ENCODE measurements at places on chromosomes 3 and 15. TPM values are rescaled to one million over a fixed set of nuclear protein-coding genes. Genes with fewer than 3 reads are reported as not detected.

DNA sequence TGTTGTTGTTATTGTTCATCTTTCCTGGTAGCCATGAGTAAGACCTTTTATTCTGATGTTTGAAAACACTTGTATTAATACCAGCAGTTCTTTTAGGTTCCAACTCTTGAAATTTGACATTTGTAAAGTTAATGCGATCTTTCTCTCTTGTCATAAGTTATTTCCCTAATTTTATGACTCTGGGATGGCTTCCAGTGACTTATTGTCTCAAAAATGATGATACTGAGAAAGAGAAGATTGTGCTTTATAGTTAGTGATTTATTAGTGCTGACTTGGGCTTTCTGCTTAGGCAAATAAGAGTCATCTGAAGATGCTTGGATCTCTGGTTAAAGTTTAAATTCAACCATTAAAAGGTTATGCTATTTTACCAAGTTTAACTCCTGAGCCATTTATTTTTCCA is 715.2 kb downstream of the GRM7 start:
- DNase-seq: no peak
- no peak overlapping the region for H3K4me3 ChIP-seq
- H3K36me3 ChIP-seq: no peaks in the 10 kb centered on the region
- no peaks in the 10 kb centered on the region for H3K27me3 ChIP-seq
- H3K27ac ChIP-seq: no peak overlapping the region

DNA sequence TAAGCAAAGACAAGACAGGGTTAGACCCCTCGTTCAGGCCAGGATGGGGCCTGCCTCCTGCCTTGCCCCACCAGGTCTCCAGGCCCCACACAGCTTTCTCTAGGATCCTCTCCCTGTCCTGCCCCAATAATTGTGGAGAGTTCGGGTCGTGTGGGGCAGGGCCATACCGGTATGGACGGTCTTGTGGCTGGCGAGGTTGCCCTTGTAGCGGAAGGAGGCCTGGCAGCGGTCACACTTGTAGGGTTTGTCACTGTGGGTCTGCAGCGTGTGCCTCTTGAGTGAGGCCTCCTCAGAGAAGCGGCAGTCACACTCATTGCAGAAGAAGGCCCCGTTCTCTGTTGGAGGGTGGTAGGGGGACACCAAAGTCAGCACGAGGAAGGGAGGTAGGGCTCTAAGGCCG is 18.7 kb downstream of the BCL6 start:
- no peak overlapping the region for H3K27ac ChIP-seq
- H3K27me3 ChIP-seq: peaks cover 1% of the 10 kb centered on the region
- no peak overlapping the region for H3K4me3 ChIP-seq

GRCh38 chr3:182717216-182717615 is 76.1 kb upstream of the ATP11B start:
- no peak overlapping the region for H3K27ac ChIP-seq
- no peaks in the 10 kb centered on the region for H3K27me3 ChIP-seq
- peaks cover 2% of the 10 kb centered on the region for H3K4me1 ChIP-seq
- H3K4me3 ChIP-seq: no peak overlapping the region
- H3K36me3 ChIP-seq: no peaks in the 10 kb centered on the region
- DNase-seq: no peak

GPR176 gene
- polyA plus RNA-seq: 0.07 TPM

DAZL gene
- polyA plus RNA-seq: not detected

GRCh38 chr15:95119041-95119610 is 887.8 kb downstream of the MCTP2 start:
- no peak overlapping the region for H3K4me3 ChIP-seq
- no peak overlapping the region for H3K27ac ChIP-seq
- no peaks in the 10 kb centered on the region for H3K36me3 ChIP-seq
- no peak for DNase-seq
- no peaks in the 10 kb centered on the region for H3K4me1 ChIP-seq

DPPA4 gene
- 0.89 TPM for polyA plus RNA-seq

IQCF5 gene
- not detected for polyA plus RNA-seq

GRCh38 chr3:69791106-69791505 is 51.8 kb downstream of the MITF start:
- peaks cover 2% of the 10 kb centered on the region for H3K27me3 ChIP-seq
- H3K27ac ChIP-seq: no peak overlapping the region
- H3K4me1 ChIP-seq: no peaks in the 10 kb centered on the region
- no peaks in the 10 kb centered on the region for H3K36me3 ChIP-seq

GRCh38 chr3:42701371-42702065 is 1.1 kb downstream of the HHATL start:
- no peak overlapping the region for H3K4me3 ChIP-seq
- no peaks in the 10 kb centered on the region for H3K36me3 ChIP-seq
- peak; percentile 52 for DNase-seq
- H3K27me3 ChIP-seq: peaks cover 10% of the 10 kb centered on the region
- peaks cover 6% of the 10 kb centered on the region for H3K4me1 ChIP-seq

DNA sequence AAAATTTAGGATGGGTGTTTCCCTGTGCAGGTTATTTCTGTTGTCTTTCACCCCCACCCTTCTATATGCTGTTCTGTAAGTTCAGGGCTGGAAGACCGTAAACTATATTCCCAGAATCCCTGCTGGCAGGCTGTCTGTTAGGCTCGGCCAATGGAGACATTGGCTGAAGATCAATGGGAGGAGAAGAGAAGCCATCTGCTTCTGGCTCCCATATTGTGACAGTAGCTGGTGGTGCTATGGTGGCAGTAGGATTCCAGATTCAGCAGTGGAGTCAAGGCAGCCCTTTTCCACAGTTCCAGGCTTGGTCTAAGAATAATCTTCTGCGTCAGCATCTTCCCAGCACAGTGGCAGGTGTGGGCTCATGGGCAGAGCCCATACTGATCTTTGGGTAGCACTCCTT is 226.6 kb downstream of the ABHD5 start:
- H3K27ac ChIP-seq: no peak overlapping the region
- no peak for DNase-seq
